ENCODE measurements at places on chromosomes 7 and 10.
A peak's percentile ranks its signal among the peaks of the same experiment; 100 is the strongest.

DNA sequence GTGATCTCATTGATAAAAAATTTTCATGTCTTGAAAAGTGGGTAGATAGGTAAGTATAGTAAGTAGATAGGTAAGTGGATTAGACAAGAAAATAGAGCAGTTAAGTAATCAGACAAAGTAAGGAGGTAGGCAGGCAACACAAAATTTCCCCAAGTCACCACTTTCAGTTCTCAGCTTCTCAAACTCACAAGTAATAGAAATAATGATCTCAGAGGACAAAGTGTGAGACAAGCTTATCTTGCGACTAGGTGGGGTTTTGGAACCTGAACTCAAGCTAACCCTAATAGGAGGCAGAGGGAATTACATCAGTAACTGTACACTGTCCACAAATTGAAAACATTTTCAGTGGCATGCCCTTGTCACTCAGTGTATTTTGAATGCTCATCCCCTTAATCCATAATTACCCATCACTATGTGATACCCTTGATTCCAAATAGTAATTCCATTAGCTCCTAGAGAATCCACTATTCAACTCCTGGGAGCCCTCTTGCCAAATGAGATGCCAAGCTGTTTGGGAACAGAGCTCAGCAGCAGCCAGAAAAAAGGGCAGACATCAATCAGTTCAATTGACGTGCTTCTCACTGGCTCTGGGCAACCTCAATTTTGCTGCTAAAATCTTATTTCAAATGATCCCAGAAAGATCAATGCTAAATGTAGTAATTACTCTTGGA is 703.2 kb downstream of the XPNPEP1 start:
- no peak for DNase-seq

GRCh38 chr7:41010967-41011366 is 691.9 kb downstream of the INHBA start:
- DNase-seq, result no peak

- DNase-seq, result no peak
Observed at GRCh38 chr7:84390845-84391244, 196.3 kb upstream of the SEMA3A start.

DNA sequence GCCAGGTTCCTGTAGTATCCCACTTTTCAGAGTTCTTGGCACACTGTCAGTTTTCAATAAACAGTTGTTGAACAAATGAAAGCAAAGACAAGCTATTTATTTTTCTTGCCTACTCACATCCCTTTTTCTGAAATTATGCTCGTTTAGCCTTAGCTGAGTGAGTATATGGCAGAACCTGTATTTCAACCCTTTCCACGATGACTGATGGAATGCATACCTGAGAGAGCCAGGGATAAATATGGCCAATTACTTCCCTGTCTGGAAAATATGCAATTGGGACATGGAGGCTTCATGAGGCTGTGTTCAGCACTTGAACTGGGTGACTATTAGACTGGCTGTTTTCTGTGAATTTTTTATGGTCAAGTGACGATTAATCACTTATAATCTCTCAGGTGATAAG is 144.5 kb upstream of the POT1 start:
- no peak for DNase-seq

- DNase-seq, result no peak
Observed at GRCh38 chr7:79515358-79515757, 61.9 kb upstream of the MAGI2 start.

- DNase-seq, result no peak
Observed at GRCh38 chr7:22613496-22613895, 113.5 kb upstream of the IL6 start.

GRCh38 chr7:156065400-156065799 is 253.1 kb upstream of the SHH start:
- DNase-seq, result no peak

- DNase-seq, result no peak
Observed at GRCh38 chr7:2038931-2039728, 193.6 kb downstream of the MAD1L1 start.

DNA sequence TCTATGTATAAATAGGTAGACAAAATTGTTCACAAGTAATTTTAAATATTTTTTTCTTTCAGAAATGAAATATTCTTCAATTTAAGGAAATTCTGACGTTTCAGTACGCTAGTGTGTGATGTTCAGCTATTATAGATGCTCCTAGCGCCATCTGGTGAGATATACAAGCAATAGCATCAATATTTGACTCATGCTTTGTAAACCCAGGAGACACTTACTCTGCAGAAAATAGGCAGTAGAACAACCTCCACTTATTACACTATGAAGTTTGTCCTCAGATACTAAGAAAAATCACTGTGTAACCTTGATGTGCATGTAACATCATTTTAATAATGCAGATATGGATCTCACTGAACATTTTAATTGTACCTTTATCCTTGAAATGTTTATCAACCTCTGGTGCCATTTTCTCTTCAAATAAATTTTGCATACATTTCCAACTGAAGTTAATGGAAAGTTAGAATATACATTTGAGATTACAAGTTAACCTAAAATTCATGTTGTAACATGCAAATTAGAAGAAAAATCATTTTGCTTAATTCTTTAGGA is 151.5 kb upstream of the FAM3C start:
- peak; percentile 15 for DNase-seq

- no peak for DNase-seq
Observed at GRCh38 chr10:14265709-14266108, 65.0 kb downstream of the FRMD4A start.

DNA sequence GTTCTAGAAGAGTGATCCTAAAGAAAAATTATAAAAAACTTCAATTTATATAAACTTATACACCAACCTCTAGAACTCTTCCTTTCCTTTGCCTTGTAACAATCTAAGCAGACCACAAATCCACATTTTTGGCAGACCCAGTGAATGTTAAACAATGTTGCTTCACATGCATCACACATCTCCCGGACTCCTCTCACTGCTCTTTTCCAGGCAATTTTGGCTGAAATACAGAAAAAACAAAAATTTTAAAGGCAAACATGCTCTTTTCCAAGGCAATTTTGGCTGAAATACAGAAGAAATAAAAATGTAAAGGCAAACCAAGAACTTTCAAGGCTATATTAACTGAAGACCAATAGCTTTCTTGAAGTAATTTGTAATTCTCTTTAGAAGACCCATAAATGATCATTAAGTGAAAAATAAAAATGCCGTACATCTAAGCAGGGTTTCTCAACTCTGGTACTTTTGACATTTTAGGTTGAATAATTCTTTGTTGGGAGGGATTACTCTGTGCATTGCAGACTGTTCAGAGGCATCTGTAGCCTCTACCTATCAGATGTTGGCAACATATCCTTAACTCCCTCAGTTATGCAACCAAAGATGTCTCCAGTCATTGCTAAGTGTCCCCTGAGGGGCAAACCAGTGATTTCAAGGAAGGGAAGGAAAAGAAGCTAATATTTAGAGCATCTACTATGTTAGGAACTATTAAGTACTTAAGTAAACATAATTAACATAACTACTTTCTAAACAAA is 64.4 kb downstream of the NRBF2 start:
- DNase-seq, result peak; percentile 36

DNA sequence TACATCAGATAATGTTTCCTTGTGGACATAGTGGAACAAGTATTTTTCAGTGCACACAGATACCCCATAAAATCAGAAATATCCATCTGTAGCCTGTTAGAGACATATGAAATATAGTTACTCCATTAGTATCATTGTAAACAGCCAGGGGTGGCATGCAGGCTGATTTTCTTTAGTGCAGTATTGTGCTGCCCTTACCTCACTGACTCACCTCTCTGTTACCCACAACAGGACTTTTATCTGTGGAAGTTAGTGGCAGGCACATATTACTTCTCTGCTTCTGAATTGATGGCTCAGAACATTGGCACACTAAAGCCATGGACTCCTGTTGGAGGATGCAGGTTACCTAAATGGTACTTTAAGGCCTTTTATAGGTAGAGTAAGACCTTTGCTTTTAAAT is 70.0 kb downstream of the SLC25A40 start:
- no peak for DNase-seq

GRCh38 chr10:11522821-11523245 is 88.6 kb downstream of the USP6NL start:
- no peak for DNase-seq

- DNase-seq, result no peak
Observed at GRCh38 chr7:64884913-64885370, 18.1 kb upstream of the ZNF273 start.

- DNase-seq, result no peak
Observed at GRCh38 chr7:112272921-112273561, 66.5 kb downstream of the ZNF277 start.

DNA sequence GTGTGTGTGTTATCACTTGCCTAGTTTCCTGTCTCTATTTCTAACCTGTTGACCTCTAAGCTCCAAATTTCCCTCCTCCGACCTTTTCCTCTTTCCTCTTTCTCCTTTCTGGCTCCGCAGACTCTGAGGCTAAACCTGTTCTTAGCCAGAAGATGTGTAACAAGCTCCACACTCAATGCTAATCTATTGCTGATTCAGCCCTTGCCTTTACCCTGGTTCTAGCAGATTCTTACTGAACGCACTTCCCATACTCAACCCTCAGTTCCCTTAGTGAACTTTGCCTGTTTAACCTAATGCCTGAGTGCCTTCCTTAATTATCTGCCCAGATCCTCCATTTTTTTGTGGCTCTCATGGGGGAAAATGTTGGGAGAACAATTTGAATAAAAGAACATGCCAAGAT is 30.0 kb upstream of the SGMS1 start:
- no peak for DNase-seq
